ENCODE measurements at places on chromosomes 6 and 20.

DNA sequence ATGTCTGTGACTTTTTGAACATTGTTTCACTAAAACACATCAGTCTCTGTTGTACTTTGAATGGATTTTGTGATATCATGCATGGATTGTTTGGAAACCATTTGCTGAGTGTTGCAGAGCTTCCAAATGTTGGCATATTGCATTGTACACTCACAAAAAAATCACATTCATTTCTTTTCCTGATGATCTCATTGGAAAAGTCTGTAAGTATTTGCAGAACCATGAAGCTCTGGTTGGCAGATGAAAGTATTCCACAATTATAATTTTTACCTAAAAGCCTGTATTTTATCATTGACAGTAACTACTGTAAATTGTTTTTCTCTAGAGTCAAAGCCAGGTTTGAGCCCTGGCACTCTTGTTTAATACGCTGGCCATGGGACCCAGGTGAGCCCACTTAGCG is 42.1 kb downstream of the VAPB start:
- peak; percentile 39 for ATAC-seq

- ATAC-seq, result no peak
These were observed 103.0 kb downstream of the DLL1 start for GRCh38 chr6:170187669-170188566.

GRCh38 chr6:56555438-56555872 is 87.2 kb downstream of the DST start:
- ATAC-seq, result peak; percentile 35

DNA sequence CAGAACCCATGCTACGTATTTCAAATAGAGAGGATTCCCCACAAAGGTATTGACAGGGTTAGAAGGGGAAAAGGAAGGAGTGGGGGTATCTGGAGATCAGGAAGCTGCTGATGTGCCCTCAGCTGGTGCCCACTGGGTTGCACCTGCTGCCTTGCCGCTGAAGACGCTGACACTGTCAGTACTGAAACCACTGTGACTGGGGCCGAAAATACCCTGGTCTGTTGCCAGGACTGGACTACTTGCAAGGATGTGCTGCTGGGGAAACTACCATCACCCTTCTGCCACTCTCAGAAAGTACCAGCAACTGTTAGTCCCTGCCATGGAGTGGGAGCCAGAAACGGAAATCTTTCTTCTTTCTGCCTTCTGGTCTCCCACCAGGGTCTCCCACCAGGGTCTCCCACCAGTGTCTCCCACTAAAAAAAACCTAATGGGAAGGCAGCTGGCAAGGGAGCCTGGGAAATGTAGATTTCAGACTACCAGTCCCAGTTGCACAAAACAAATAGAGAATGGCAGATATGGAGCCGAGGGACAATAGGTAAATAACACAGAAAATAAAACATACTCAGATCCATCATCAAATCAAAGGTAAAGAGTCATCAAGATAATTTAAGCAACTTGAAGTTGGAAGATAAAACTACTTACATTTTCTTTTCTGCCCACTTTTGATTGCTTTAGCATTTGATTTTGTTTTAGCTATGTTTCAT is 204.8 kb downstream of the TPBG start:
- no peak for ATAC-seq

DNA sequence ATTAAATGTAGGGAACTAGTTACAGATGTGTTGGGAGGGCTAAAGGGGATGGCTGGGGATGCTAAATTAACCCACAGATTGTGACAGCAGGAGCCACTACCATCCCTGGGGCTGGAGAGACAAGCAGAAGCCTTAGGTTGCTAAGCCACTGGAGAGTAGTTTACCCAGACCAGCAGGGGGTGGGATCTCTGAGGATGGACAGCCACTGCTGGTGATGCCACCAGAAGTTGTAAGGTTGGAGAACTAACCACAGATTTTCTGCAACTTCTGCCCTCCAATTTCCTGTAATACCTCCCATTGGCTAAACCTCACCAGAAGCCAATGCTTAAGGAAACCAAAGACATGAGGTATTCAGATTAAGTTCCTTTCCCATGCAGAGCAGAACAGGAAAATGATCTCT is 139.6 kb upstream of the NOX3 start:
- ATAC-seq, result no peak

- no peak for ATAC-seq
These were observed 124.1 kb downstream of the SULF2 start for GRCh38 chr20:47660983-47661700.

DNA sequence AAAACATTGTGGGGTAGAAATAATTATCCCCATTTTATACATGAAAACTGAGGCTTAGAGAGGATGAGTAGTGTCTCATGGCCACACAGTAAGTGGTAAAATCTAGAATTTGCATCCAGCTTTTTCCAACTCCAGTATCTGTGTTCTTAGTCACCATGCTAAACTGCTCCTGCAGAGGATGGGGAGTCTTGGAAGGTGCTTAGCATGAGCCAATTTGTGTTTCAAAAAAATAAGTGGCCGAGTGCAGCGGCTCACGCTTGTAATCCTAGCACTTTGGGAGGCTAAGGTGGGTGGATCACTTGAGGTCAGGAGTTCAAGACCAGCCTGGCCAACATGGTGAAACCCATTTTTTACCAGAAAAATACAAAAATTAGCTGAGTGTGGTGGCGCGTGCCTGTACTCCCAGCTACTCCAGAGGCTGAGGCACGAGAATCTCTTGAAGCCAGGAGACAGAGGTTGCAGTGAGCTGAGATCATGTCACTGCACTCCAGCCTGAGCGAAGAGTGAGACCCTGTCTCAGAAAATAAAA is 2.4 kb downstream of the C6orf89 start:
- ATAC-seq, result no peak

- no peak for ATAC-seq
These were observed 11.9 kb downstream of the NQO2 start for GRCh38 chr6:3011592-3011991.

DNA sequence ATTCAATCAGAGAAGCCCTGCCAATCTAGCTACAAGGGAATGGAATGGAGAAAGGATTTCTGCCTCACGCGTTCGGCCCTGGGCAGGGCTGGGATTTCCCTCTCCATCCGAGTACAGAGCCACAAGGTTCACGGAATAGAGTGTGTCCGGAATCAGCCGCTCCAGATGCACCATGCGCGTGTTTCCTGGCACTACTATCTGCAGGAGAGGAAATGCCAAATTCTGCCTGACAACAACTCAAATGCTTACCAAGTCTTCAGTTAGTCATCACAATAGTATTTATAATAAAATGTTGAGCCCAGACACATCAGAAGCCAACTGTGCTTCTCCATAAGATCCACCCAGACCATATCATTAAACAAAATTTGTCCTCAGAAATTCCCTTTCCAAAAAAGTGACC is 75.1 kb downstream of the COL12A1 start:
- no peak for ATAC-seq

GRCh38 chr20:1484438-1485116 is 6.6 kb downstream of the SIRPB2 start:
- no peak for ATAC-seq

- no peak for ATAC-seq
These were observed 42.2 kb downstream of the CDH26 start for GRCh38 chr20:60000271-60001042.

DNA sequence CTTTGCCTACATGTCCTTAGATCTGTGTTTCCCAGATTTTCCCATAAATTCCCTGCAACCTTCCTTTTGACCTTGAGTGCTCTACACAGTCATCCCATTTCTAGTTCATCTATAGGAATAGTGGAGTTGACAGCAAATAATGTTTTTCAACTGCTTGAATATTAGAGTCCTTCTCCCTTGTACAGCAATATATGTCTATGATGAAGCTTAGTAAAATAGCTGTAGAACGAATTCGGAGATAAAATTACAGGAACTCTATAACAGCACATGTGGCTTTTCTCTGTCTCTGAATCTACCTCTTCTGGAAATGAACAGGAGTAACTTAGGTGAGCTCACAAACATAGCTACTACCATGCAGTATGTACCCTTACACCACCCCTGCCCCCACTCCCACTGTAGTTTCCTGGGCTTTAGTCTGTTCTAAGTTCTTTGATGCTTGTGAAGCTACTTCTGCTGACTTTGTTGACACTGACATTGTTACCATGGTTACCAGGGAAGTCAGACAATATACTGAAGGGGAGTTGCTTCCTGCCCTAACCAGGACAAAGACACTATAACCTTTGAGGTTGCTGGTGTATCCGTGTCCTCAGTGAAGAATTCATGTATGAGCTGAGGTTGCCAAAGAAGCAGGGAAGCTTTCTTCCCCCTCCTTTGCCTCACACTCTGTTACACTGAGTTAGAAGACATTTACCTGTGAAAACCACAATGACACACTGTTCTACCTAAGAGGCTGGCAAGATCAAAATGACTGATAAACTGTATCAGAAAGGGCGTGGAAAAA is 35.8 kb upstream of the SHLD1 start:
- peak; percentile 42 for ATAC-seq

DNA sequence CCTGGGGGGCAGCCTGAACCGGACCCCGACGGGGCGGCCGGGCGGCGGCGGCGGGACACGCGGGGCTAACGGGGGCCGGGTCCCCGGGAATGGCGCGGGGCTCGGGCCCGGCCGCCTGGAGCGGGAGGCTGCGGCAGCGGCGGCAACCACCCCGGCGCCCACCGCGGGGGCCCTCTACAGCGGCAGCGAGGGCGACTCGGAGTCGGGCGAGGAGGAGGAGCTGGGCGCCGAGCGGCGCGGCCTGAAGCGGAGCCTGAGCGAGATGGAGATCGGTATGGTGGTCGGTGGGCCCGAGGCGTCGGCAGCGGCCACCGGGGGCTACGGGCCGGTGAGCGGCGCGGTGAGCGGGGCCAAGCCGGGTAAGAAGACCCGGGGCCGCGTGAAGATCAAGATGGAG is 636 bp downstream of the SRF start:
- ATAC-seq, result no peak

- no peak for ATAC-seq
These were observed 88.1 kb upstream of the BACH2 start for GRCh38 chr6:90384720-90385119.

DNA sequence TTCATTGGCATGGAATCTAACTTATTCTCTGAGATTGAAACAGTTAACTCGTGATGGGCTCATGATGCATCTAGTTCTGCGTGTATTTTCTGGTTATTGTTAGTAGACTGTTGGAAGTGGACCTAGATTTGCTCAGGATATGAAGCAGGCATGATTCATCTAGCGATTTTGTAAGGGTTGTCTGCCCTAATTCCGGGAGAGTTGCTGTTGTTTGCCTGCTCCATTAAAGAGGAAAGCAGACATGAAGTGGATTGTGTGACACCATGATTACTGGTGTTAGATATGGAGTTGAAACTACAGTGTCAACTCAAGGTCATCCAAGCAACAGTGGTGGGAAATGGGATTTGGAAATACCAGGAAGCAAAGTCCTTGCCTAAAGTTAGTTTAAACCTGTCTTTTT is 41.0 kb downstream of the SOX4 start:
- ATAC-seq, result peak; percentile 98

DNA sequence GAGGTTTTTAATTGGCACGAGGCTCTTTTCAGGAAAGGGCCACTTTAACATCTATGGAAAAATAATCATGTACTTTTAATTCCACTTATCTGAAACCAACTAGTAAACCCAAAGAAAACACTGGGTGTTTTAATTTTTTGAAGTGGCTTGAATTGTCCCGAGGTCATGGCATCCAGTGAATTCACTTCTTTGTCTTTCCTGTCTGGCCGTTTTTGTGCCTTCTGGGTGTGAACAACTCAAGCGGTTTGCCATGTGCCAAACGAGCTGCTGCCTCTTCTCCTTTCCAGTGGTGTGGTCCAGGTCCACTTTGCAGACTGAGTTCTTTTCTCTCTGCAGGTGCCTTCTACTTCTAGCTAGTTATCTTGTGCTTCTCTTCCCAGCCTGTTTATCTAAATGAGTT is 117.5 kb downstream of the PLCB4 start:
- ATAC-seq, result no peak

- ATAC-seq, result no peak
These were observed 5.0 kb downstream of the CST4 start for GRCh38 chr20:23683807-23684206.

DNA sequence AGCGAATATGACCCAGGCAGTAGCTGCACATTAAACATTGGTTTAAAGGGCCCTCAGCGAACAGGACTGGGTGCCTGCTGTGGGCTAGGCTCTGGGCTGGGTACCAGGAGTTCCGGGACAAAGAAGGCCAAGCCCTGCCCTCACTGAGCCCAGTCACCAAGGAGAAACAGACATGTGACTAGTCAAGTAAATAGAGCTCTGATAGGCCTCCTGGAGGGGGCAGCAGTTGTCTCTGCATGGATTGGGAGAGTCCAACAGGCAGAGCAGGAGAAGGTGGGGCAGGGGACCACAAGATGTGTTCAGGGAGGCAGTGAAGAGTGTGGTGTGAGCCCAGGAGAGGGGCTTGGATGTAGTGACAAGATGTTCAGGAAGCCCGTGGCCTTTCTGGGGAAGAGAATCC is 3.1 kb downstream of the HM13 start:
- ATAC-seq, result peak; percentile 74

DNA sequence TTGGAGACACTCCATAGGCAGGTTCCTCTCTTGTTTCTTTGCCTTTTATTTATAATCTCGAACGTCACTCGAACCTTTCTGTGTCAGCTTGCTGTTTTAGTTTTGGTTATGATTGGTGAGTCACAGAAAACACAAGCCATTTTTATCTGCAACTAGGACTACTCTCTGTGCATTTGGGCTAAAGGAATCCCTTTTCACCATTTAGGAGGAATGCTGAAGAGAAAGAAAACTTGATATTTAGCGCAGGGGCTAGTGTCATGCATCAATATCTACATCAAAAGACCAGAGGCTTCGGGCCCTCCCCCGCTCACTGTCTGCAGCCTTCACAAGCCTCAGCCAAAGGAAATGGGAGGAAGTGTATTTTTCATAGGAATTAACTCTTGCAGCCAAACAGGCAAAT is 507.8 kb upstream of the CITED2 start:
- ATAC-seq, result peak; percentile 87

GRCh38 chr6:71157345-71157744 is 131.3 kb upstream of the OGFRL1 start:
- ATAC-seq, result no peak

DNA sequence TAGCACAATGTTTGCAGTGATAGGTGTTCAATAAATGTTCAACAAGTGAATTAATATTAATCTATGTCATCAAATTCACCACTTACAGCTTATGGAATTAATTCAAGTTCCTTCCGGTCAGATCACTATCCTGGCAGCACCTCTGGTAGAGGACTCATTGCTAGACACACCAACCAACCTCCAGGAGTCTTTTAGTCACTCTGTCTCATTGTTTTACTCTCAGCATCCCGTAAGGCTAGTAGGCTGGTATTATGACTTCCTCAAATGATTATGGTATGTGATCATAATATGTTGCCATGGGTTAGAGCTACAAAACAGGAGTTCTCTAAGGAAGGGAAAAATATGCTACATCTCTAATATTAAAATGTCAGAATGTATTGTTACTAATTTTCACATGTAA is 21.7 kb upstream of the MMS22L start:
- no peak for ATAC-seq

- no peak for ATAC-seq
These were observed 32.8 kb upstream of the FOXA2 start for GRCh38 chr20:22617160-22617559.

DNA sequence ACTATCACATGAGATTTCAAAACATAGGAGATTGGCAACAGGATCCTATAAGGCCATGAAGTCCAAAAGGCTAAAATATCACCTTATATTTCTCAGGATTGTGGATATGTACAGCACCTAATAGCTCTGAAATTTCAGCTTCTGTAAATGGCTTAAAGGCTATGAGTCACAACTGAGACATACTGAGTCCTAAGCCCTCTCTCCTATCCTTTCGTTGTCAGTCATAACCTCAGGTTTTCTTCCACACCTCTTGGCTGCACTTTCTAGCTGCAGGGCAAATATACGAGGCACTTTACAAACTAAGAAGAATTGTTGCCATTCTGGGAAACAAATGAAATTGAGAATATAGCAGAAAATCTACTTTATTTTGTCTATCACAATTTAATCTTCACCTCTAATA is 969.9 kb upstream of the EPHA7 start:
- no peak for ATAC-seq

GRCh38 chr6:144728804-144729203 is 443.7 kb downstream of the UTRN start:
- no peak for ATAC-seq

All from SK-N-SH treated with all-trans-retinoic acid at 6 μM for 48 hours (cell line).